ENCODE measurements at places on chromosomes 3 and 15.

DNA sequence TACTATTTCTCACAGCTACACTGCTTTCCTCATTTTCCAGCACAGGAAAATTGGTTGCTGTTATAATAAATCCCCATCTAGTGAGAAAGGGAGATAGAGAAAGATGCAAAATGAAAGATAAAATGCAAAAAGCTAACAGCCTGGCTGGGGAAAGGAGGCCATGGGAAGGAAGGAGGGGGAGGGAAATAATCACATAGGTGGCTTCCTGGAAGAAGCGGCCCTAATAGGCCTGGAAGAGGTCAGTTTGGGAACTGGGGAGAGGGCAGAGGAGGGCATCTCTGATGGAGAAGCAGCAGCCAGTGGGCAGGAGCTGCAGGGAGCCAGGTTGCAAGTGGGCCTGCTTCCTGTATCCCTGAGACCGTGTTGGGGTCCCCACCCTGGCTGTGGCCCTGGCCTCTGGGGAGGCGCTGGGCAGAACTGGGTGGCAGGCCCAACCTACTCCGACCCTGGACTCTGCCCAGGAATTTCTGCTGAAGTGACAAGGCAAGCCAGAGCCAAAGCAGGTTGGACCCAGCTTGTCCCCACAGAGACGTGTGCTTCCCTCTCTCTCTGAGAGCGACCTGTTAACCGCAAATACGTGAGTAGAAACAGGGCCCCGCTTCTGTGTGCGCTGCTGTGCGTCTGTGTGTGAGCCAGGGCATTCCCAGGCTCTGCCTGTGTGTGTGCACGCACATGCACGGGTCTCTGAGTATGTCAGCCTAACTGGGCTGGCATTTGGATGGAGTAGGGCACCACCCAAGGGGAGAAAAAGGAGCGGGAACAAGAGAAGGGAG, 1.9 kb downstream of the SLC28A1 start:
- no peak for DNase-seq

GRCh38 chr15:49898097-49898496, 220.9 kb downstream of the ATP8B4 start:
- no peak for DNase-seq

GRCh38 chr3:195286115-195286872, 15.3 kb upstream of the XXYLT1 start:
- DNase-seq = no peak

DNA sequence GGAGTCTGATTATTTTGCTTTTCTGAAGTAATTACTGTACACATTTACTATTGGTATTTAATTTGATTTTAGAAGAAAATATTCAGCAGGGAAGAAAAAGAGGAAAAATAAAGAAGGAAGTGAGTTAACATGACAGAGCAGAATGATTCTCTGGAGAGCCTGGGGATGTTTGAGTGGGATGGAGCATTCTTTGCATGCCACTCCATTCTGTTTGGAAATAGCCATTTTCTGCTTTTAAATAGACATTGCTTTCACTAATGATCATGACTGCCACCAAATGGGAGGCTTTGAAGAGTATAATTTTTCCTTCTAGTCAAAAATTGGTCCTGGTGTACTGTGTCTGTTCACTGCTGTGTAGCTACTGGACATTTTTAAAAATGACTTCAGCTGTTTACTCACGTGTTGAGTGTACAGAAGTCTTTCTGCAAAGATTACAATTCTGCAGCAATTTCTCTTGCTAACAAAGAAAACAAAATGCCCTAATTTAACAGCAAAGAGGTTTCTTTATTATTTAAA, 196.1 kb downstream of the RYR3 start:
- DNase-seq = no peak

DNA sequence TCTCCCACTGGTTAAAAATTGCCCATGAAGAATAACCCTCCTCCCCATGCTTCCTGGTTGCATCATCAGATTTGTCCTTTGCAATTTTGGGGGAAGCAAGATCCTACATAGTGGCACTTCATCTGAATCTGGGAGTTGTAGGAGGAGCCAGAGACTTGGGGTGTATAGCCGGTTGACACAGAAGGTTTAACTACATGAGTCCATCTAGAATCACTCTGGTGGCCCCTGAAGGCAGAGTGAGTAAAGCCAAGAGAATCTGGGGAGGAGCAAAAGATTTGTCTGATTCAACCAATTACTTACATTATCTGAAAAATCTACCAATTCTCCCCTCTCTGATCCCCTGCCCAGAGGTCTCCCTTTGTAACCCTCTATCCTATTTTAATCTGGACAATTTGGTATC, 50.1 kb downstream of the SYN2 start:
- DNase-seq = no peak

DNA sequence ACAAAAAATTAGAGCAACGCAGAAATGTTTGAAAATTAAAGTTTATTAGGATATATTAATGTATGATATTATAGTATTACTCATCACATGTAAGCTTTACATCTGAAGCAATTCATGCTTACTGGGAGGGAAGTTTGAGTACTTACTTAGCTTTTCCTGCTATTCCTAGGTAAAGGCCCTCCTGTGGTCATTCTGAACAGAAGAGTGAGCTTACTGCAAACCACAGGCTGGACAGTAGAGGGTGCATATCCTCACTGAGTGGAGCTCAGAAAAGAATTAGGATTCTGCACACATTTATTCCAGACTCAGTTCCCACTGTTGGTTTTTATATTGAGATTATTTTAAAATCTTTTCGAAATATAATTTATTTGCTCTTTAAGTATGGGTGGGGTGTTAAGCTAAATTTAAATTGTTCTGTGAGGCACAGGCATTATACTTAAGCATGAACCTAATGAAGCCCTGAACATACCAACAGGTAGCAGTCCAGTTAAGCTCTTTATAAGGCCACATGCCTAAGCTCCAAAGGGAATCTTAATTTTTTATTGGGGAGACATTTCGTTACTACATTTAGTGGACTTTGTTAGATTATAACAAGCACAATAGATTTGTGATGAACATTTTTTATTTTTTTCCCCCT, 10.2 kb downstream of the MRPS22 start:
- no peak for DNase-seq

DNA sequence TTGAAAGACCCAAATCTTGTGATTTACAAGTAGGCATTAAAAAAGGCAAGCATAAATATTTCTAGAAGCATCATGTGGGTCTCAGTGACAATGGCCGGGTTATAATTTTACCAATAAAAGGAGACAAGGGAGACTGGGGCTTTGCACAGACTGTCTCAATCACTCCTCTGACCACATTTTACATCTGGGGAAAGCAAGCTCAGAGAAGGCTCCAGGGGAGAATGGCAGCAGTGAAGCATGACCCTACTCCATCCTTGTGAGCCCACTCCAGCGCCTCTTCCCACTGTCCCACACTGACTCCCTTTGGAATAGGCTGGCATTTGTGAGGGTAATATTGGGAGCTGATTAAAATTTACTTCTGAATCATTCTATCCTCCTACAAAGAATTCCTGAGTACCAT, 61.8 kb downstream of the SATB1 start:
- no peak for DNase-seq

DNA sequence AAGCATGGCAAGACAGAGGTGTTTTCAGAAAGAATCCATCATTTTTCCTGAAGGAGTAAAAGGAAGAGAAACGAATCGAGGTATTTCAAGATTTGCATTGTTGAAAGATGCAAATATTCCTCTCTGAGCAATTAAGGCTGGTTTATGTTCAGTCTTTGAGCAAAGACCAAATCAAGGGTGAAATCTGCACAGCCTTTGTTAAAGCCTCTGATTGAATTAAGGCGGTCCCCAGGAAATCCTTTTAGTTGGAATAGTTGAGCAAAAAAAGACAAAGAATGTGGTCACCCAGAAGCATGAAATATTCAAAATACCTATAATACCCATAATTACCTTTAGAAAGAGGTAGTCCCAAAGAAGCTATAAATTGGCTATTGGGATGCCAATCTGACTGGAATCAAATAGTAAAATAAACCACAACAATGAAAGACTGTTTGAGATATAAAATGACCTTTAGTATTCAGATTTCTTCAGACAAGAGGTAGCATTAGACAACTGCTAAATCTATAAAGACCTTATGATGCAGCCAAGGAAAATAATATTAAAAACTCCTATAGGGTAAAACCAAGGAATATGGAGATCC, 1218.1 kb downstream of the ROBO2 start:
- DNase-seq = no peak

DNA sequence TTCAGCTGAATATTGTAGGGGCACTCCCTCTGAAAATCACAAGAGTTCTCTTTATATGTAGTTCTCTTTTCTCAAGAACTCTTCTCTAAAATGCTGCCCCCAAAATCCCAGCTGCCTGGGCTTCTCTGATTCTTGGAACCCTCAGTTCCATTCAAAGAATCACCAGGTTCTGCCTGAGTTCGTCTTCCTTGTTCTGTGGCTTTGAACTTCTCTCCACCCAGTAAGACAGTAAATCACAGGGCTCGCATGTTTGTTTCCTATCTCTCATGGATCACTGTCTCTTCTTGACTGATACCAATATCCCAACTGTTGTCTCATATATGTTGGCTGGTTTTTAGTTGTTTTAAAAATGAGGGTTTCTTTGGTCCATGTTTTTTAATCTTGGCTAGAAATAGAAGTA, 359.5 kb upstream of the CBLB start:
- no peak for DNase-seq

Measured in CMK (cell line).